Epithelial cell of proximal tubule (primary cell): ENCODE measurements at places on chromosomes 3 and 15.

GRCh38 chr3:93926789-93927188 is 46.9 kb downstream of the PROS1 start:
- no peak for DNase-seq

GRCh38 chr3:117705011-117705410 is 995.4 kb downstream of the TUSC7 start:
- no peak for DNase-seq

- DNase-seq, result no peak
These were observed 64.7 kb downstream of the UBE3A start for GRCh38 chr15:25374143-25374542.

GRCh38 chr3:196049653-196050052 is 32.2 kb downstream of the TFRC start:
- no peak for DNase-seq

GRCh38 chr15:55654561-55655031 is 66.5 kb upstream of the PYGO1 start:
- DNase-seq, result no peak

DNA sequence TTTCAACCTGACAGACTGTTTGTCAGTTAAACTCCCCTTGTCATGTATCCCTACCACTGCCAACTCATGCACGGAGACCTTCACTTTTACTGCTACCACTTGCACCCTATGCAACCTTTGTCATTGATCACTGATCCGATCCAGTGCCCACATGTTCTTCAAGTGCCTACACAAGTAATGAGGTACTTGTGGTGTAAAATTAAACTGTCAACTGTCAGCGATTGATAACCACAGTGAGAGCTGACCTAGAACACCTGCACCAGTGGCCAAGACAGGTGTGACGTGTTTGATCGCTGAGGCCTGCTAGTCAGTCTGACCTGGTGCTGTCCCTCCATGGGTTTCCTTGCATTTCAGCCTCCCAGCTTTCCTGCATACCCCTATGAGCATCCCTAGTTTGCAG is 55.6 kb downstream of the MECOM start:
- DNase-seq, result no peak

DNA sequence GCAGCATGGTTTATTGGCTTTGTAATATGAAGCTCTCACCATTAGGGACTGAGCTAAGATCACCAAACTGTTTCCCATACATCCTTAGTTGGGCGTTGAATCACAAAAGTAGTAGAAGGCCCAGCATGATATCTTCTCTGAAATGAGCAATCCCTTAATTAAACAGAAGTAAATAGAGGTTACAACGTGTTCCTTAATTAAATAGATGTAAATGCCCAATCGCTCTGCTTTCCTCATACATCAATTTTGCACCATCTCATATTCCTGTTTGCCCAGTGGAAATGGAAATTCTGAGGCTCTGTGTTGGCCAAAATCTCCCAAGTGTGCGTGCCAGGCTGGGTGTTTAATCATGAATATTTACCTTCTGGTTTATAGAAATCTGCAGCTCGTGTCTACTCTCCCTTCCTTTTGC is 107.4 kb upstream of the FOXB1 start:
- DNase-seq, result no peak

DNA sequence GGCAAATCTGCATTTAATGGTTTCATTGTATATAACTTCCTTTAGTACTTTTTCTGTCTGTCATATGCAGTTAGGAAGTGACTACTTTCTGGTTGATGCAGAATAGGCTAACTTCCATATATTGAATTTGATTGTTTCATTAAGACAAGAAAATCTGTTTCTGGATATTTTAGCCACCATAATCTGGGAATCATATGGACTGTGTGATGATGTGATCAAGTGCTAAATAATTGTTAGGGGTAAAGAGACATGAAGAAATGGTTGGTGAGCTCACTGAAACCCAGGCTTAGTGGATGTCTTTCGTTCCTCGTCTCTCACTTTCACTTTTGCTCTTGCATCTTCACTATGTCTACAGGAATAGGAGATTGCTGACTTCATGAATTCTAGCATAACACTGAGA is 3.5 kb upstream of the MNS1 start:
- no peak for DNase-seq

GRCh38 chr15:98547741-98548138 is 100.6 kb upstream of the IGF1R start:
- no peak for DNase-seq

DNA sequence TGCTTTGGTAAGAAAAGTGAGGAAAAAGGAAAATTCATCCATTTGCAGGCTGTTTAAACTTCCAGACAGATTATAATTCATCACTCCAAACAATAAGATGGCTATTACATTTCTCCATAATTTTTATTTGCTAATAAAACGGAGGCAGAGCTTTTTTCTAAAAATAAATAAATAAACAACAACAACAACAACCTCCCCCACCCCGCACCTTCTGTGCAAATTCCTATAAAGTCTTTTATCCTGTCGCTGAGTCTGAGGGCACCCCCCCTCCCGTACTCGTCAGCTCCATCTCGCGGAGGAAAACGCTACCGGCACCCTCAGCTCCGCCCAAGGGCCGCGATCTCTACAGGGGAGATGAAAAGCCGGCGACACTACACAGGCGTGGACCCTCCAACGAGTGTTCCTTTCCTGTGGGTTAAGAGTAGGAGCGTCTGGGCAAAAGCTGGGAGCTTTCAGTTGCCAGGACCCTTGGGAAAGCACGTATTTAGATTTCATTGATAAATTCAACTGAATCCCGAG is 1.0 kb upstream of the ATP1B3 start:
- DNase-seq, result no peak
